Mesothelial cell of epicardium (in vitro differentiated cells): ENCODE measurements at places on chromosomes 3 and 15. TPM values are rescaled to one million over a fixed set of nuclear protein-coding genes. Genes with fewer than 3 reads are reported as not detected.

GRCh38 chr3:122784436-122784835, 9.2 kb downstream of the HSPBAP1 start:
- no peak overlapping the region for H3K4me3 ChIP-seq
- H3K4me1 ChIP-seq = peaks cover 11% of the 10 kb centered on the region
- peaks cover 5% of the 10 kb centered on the region for H3K36me3 ChIP-seq
- H3K27ac ChIP-seq = no peak overlapping the region
- DNase-seq = no peak

- no peaks in the 10 kb centered on the region for H3K4me1 ChIP-seq
- H3K4me3 ChIP-seq = no peak overlapping the region
- no peaks in the 10 kb centered on the region for H3K27me3 ChIP-seq
- H3K36me3 ChIP-seq = no peaks in the 10 kb centered on the region
- DNase-seq = no peak
These were observed 37.5 kb upstream of the STIMATE start for GRCh38 chr3:52934630-52935530.

DNA sequence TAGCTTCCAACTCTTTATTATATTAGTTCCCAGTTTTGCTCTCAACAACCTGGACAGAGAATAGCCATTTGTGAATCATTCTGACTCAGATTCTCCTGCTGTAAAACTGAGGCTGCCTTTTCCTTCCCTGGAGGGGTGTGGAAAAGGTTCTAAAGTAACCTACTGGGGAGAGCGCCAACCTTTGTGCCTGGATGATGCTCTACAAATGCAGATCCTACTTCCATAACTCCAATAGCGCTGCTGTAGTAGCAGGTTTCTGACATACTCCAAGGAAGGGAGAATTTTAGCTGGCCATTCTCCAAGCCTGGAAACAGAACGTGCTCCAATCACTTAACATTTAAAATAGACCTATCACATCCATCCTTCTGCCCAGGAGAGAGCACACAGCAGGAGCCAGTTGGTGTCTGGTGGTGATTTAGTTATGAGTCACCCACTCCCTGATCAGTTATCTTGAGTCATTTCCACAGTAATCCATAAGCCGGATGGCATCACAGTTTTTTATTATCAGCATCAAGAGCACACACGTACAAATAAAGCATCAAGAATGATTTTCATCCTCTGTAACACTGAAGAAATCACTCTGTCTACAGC, 38.3 kb downstream of the MYH15 start:
- no peak for DNase-seq
- H3K27ac ChIP-seq = no peak overlapping the region
- no peaks in the 10 kb centered on the region for H3K36me3 ChIP-seq
- H3K4me3 ChIP-seq = no peak overlapping the region
- H3K27me3 ChIP-seq = no peaks in the 10 kb centered on the region

- H3K4me1 ChIP-seq = peaks cover 18% of the 10 kb centered on the region
- H3K27ac ChIP-seq = no peak overlapping the region
- H3K27me3 ChIP-seq = peaks cover 4% of the 10 kb centered on the region
- DNase-seq = no peak
- no peak overlapping the region for H3K4me3 ChIP-seq
These were observed 41.1 kb upstream of the UBE2E2 start for GRCh38 chr3:23161896-23162570.

GRCh38 chr15:25717457-25718168, 145.5 kb downstream of the ATP10A start:
- H3K4me1 ChIP-seq = no peaks in the 10 kb centered on the region
- no peak overlapping the region for H3K4me3 ChIP-seq
- H3K27me3 ChIP-seq = peaks cover 17% of the 10 kb centered on the region
- no peaks in the 10 kb centered on the region for H3K36me3 ChIP-seq

GRCh38 chr3:110743202-110743601, 328.4 kb upstream of the NECTIN3 start:
- DNase-seq = no peak
- no peak overlapping the region for H3K27ac ChIP-seq
- no peaks in the 10 kb centered on the region for H3K27me3 ChIP-seq
- H3K36me3 ChIP-seq = peaks cover 7% of the 10 kb centered on the region

The ADGRG7 gene
- total RNA-seq = not detected in 3 replicates

The RBMS3 gene
- 42.5 to 46.3 TPM (median 45.4 TPM) in 3 replicates for total RNA-seq

The TRPC1 gene
- 15.5 to 16.0 TPM (median 15.7 TPM) in 3 replicates for total RNA-seq
